ENCODE measurements at places on chromosomes 3 and 15.
A peak's percentile ranks its signal among the peaks of the same experiment; 100 is the strongest.

DNA sequence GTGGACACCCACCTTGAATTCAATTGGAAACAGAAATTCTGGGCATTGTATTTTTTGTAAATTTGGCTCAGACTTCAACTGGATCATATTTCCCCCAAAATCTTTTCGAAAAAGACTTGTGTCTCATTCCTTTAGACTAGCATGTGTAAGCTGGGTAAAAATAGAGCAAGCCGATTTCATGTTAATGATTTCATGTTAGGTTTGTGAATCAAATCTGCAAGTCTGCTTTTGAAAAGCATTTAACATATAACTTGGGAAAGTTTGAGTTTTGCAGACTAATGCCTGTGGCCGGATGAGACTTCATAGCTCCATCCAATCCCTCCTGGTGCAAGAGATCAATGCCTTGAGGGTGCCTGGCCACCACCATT lies 64.5 kb downstream of the FLNB start:
- DNase-seq: no peak

DNA sequence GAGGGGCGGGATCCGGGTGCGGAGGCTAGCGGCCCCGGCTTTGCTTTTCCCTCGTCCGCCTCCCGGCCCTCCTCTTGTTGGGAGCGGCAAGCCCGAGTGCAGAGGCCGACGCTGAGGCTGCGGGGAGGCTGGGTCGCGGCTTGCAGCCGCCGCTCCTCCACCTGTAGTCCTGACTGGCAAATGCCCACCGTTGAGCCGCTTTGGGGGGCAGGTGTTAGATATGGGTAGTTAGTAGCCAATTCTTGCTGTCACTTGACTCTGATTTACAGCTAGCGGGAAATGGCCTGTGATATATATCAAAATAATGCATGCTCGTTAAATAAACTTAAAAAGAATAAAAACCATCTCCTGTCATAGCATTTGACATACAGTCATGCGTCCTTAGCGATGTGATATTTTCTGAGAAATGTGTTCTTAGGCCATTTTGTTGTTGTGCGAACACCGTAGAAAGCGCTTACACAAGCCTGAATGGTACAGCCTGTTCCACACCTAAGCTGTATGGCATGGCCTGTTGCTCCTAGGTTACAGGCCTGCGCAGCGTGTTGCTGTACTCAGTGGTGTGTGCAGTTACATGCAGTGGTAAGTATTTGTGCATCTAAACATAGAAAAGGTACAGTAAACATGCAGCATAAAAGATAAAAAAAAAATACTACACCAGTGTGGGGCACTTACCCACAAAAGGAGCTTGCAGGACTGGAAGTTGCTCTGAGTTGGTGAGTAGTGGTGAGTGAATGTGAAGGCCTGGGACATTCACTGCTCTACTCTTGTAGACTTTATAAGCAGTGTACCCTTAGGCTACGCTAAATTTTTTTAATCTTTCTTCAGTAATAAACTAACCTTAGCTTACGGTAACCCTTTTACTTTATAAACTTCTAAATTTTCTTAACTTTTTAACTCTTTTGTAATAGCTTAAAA lies 873 bp downstream of the CAPN7 start:
- no peak for DNase-seq

DNA sequence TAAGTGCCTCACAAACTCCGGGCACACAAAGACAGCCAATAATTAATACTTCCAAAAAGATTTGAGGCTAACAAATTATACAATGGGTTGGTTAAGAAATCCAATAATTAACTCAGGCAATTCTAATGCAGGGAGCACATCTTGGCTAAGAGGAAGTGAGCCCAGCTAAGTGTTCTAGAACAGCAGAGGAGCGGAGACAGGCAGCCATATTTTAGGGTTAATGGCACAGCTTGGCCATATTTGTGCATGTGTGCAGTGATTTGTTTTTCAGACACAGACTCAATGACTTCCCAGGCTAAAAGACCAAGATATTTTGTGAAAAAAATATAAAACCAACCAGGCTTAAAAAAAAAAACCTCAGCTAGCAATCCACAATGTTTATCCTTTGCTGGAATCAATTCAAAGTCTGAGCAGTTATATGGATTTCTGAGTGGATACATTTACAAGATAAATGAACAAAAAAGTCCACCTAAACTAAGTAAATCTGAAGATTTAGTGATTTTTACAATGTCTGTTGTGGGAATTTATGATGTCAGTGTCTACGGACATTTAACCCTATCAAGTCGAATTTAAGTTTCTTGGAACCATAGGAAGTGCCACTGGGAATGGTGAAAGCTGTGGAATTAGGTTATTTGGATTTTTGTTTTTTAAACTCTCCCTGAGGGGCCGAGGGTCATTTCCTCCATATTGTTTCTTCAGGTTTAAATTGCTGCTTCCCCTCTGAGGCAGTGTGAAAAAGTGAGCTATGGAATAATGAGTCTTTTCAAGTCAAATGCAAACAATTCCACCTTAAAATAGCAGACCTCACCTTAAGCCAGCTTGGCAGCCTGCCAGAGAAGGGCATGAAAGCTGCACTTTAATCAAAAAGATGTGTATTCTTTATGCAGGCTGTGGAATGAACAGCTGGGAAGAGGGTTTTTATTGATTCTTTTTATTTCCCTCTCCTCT lies 413.7 kb upstream of the TBL1XR1 start:
- DNase-seq: no peak

DNA sequence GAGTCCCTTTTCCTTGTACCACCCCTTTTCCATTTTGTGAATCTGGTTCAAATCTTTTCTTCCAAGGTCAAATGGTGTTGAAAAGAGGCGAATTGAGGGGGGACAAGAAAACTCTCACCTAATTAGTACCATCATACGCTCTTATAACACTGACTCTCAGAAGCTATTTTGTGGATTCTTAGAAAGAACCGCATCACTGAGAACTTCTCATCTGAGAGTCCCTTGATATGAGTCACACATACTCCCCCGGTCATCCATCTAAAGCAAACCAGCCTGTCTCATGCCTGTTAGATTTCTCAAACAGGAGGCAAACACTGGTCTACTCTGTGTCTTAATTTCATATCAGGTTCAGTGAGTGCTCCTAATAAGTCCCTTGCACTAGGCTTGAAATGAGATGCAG lies 76.5 kb upstream of the SPRED1 start:
- DNase-seq: no peak

GRCh38 chr15:40358471-40359353 lies 693 bp downstream of the DISP2 start:
- DNase-seq: peak; percentile 13

DNA sequence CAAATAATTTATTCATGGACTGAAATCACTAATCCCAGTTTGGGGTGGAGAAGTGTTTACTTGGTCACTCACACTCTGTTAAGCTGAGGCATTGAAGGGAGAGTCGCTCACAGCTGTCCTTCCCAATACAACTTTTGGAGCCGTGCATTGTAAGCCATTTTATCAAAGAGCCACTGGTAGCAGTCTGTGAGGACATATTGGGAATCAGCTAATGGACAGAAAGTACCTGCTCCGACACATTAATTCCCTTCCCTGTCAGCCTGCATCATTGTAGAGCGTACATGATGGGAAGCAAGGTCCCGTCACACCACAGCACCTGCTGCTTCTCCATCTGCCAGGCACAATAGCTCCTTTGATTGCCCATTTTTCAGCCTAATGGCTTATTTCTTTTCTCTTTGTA lies 643.2 kb downstream of the SQOR start:
- DNase-seq: no peak

DNA sequence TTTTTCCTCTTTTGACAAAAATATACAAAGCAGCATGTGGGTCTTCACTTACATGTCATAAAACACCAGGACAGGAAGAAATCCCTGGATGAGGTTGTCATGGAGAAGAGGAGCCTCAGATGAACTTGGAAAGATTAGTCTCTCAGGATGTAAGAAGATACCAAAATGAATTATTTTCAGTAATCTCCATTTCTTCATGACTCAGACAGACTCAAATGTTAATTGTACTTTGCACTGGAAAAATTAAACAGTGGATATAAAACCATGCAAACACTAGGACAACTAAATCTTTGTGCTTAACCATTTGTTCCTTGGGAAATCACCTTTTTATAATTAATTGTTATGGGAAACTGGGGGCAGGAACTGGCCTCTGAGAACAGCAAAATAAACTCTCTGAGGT lies 237.0 kb downstream of the CD47 start:
- no peak for DNase-seq

DNA sequence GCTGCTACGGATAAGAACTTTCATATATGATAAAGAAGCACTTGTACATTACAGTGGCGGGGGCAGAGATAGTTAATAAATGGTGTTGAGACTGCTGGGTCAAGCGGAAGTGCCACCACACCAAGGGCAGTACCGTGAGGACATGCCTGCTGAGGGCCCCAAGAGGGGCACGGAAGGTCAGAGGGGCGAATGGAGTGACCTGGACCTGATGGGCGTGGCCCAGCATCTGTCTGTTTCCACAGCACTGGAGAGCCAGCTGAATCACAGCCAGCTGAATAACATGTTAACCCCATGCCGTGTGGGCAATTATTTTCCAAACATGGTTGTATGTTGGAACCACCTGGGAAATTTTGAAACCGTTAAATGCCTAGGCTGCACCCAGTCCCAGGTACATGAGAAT lies 37.2 kb downstream of the ANKDD1A start:
- DNase-seq: no peak

DNA sequence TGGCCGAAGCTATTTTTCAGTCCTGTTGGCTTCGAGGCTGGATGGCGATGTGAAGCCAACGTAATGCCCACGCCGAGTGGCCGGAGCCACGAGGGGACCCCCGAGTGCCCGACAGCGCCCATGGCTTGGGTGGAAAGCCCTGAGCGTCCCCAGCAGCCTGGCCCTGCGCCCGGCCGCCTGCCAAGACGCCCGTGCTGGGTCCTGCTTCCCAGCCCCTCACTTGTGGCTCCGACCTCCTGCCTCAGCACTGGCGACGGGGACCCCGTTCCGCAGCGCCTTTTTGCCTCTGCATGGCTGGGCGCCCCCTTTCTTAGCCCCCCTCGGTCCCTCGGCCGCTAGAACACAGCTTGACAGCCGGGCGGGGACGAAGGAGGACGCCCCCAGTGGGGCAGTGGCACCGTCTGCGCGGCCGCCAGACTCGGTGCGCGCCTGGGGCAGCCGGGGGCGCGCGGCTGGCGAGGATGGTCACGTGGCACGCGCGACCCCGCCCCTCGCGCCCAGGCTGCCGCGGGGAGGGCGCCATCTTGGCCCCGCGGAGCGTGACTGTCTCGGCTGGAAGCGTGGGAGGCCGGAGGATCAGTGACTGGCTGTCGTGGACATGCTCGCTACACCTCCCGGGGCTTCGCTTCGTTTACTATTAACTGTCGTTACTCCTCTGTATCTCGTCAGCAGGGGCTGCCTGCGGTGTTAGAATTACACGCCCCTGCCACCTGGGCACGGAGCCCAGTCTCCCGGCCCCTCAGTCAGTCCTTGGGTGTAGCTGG lies 626 bp upstream of the GPR176 start:
- DNase-seq: peak; percentile 59

DNA sequence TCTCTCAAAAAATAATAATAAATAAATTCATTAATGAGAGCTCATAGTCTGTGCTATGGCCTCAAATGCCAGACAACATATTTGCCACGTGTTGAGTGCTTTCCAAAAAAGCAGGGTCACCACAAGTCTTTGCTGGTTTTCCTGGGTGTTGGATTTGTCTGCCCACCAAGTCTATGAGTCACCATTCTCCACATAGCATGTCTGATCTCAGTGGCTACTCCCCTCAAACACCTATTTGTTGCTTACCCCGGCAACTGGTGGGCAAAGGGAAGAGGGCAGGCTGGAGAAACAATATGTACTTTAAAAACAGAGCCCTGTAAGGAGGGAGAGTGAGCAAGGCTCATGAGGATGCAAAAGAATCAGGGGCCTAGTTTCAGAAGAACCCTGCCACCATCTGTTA lies 120.0 kb upstream of the ARRDC4 start:
- DNase-seq: no peak

GRCh38 chr3:41581700-41582099 lies 380.2 kb downstream of the ULK4 start:
- DNase-seq: no peak

DNA sequence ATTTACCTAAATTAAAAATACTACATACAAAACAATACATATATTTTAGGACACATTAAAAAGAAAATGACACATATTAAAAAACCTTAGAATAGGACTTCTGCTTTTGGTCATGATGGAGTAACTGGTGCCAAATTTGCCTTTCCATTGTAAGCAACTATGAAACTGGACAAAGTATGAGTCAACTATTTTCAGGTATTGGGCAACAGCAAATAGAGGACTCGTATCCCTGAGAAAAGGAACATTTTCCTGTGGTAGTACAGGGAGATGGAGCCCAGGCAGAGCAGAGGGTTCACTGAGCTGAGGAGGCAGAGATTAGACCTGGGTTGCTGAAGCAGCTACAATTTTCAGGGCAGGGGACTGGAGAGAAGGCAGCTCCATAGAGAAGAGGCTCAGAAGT lies 14.7 kb downstream of the CCR1 start:
- no peak for DNase-seq

GRCh38 chr3:12479919-12480427 lies 4.3 kb upstream of the TSEN2 start:
- DNase-seq: no peak

DNA sequence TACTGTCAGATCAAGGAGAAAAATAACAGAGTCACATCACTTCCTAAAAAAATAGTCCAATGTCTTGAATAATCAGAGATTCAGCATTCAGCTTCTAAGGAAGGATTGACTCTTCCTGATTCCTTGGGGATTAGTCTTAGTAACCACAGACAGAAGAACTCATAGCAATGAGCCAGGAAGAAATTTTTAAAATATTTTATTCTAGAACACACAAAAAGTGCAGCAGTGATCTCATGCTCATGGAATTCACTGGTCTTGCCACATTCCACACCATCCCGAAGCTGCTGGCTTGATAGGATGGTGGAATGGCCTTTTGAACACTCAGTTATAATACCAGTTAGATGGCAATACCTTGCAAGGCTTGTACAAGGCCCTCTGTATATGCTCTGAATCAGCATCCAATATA lies 43.0 kb upstream of the ABI3BP start:
- no peak for DNase-seq

- DNase-seq: no peak
Observed at GRCh38 chr3:37559461-37559860, 302.2 kb upstream of the CTDSPL start.

GRCh38 chr15:74815121-74815934 lies 2.7 kb downstream of the LMAN1L start:
- no peak for DNase-seq

- DNase-seq: no peak
Observed at GRCh38 chr3:84987706-84988504, 29.1 kb downstream of the CADM2 start.

DNA sequence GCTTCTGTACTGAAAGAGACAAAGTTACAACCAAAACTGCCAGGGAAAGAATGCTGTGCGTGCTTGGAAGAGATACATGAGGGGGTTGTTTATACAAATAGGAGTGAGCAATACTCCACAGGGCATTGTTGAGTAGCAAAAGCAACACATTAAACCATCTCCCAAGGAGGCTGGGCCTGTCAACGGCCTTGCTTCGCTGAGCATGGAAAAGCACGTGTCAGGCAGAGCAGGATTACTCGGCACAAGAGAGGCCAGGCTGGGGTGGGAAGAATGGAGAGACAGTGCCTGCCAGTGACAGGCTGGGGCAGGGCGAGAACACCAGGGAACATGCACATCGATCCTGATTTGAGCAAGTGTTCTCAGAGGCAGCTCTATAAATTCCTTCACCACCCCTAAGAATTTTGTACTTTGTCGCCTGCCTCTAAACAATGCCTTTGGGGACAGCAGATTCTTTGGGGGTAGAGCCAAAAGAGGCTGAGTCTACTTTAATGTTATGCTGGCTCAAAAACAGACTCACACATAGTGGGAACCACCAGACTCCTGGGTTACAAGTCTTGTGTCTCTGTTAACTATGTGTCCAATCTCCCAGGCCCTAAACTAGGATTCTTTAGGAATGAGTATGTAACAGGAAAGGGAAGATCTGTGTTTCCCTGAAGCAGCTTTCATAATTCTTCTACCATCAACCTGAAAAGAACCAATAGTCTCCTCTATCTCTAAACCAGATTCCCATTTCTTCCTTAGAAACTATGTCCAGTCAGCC lies 67.2 kb downstream of the LIPC start:
- DNase-seq: no peak

Data from stimulated activated CD8-positive, alpha-beta memory T cell treated with anti-CD3 and anti-CD28 coated beads, Interleukin-7, amount 100 ng/mL, for 1 hour (primary cell).